Stimulated activated CD8-positive, alpha-beta memory T cell treated with anti-CD3 and anti-CD28 coated beads, Interleukin-4, amount 100 ng/mL, for 1 hour (primary cell): ENCODE measurements at places on chromosomes 13 and 19.

GRCh38 chr13:99862244-99862643 is 109.3 kb downstream of the ZIC5 start:
- DNase-seq, result no peak

DNA sequence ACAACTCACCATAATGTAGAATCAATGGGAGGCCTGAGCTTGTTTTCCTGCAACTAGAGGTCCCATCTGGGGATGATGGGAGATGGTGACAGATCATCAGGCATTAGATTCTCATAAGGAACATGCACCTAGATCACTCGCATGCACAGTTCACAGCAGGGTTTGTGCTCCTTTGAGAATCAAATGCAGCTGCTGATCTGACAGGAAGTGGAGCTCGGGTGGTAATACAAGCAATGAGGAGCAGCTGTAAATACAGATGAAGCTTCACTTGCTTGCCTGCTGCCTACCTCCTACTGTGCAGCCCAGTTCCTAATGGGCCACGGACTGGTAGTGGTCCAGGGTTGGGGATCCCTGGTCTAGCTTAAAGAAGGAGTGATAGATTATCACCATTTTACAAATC is 33.0 kb downstream of the KPNA3 start:
- DNase-seq, result no peak

- no peak for DNase-seq
Observed at GRCh38 chr13:112103961-112104880, 37.3 kb downstream of the SOX1 start.

DNA sequence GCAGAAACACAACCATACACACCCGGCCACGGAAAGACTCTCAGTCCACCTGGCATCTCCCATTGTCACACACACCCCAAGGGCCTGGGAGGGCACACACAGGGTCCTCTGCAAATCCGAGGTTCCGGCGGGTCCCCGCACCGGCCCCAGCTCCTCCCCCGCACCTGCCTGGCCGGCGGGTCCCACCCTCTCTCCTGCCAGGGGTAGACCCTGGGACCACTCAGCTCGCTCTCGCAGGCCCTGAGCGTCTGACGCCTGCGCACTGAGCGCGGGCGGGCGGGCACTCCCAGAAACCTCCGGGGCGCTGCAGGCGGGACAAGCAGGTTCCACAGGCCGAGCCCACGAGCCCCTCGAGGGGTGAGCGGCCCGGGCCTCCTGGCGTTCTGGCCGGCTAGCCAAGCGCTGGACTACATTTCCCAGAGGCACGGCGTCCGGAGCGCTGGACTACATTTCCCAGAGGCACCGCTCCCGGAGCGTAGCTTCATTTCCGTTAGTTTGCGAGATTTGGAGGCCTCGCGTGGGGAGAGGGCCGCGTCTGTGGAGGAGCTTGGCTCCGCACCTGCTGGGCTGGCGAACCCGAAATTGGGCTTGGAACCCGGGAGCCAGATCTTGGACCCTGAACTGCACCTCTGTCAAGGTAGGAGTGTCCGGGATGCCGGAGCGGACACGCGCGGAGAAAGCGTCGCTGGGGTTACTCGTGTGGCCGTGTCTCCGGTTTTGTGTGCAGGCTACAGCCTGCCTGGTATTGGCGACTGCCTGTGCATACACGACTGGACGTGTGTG is at the start of gene ZNF420:
Gene ZNF420 (plus strand): TSS at position 500 of the 783 bp plus-strand sequence. CDS start 10,686 bp downstream, outside the sequence.
- DNase-seq, result peak; percentile 67

DNA sequence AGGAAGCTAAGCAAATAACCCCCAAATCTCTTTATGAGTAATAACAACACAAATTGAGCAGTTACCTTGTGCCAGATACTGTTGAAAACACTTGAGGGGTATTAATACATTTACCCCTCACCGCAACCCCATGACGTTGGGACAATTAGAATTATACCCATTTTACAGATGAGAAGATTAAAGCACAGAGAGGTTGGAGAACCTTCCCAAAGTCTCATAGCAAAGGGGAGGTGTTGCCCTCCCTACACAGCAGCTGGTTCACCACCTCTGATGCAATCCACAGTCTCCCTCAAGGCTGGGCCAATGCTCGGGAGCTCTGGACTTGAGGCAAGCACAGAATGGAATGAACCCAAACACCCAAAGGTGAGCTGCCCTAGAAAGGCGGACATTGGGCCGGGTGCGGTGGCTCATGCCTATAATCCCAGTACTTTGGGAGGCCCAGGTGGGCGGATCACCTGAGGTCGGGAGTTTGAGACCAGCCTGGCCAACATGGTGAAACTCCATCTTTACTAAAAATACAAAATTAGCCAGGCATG is 3.9 kb upstream of the CCNE1 start:
- DNase-seq, result no peak

DNA sequence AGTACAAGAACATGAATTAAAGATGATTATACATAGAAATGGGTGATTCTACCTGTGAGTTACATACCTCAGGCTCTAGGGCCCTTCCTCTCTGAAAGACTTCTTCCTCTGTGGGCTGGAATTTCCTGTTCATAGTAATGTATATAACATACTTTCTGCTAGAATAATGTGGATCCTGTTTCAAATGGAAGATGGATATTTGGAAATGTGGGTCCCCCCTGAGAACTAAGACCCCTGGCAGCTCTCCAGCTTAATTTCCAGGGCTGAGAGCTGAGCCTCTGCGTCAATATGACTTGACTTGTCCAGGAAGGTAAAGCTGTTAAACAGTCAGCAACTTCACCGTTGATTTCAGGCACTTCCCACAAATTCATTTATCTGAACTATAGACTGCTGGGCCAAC is 296.3 kb downstream of the NALCN start:
- no peak for DNase-seq

DNA sequence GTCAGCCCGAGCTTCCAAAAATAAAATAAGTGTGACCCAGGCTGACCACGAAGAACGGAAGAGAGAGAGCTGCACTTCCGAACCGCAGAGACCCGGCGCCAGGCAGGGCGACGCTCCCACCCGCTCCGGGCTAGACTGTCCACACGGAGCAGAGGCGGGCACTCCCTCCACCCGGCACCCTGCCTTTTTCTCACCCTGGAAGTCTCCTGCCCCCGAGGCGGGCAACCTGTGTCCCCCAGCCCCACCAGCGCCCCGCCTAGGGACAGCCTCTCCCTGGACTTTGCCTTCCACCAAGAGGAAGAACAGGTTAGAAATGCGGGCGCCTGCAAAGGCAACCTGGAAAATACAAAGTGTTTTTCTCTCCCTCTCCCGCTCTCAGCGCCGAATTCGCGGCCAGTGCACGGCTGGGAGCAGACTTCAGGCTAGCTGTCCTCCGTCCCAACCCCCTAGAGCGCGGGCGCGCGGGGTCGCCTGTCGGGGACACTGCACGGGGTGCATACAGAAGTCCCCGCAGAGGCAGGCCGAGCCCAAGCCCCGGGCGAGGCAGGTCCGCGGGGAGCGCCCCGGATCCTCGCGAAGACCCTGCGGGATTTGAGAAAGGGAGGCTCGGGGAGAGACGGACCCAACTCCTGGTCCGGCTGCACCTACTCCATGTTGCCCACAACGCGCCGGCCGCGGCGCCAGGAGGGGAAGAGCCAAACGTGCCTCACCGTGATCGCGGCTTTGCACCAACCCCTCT is 845 bp downstream of the SPRY2 start:
- no peak for DNase-seq

- no peak for DNase-seq
Observed at GRCh38 chr13:99422586-99423220, 78.6 kb upstream of the TM9SF2 start.

GRCh38 chr13:47932950-47933923 is 67.8 kb downstream of the SUCLA2 start:
- no peak for DNase-seq

DNA sequence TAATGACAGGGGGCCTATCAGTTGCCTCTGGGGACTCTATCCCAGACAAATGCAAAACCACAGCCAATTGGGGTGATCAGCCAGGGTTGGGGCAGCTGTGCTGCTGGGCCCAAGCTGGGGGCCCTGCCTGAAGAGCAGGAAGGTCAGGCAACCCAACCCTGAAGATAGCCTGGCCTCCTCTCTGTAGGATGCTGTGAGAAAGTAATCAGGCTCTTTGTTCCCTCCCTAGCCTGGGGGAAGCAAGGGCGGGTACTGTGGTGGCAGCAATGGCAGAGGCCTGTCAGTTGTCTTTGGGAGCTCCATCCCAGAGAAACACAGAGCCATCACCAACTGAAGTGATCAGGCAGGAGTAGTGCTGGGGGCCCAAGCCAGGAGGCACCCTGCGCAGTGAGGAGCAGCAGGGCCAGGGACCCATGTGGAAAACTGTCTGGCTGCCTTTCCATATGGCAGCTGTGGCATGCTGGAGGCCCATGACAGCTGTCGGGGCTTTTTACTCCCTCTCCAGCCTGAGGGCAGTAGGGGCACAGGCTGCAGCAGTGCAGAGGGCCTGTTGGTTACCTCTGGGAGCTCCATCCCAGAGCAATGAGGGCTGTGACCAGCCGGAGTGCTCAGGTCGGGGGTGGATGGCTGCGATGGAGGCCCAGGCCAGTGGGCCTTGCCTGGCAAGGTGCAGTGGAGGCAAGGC is 73.6 kb upstream of the ATP12A start:
- DNase-seq, result no peak

DNA sequence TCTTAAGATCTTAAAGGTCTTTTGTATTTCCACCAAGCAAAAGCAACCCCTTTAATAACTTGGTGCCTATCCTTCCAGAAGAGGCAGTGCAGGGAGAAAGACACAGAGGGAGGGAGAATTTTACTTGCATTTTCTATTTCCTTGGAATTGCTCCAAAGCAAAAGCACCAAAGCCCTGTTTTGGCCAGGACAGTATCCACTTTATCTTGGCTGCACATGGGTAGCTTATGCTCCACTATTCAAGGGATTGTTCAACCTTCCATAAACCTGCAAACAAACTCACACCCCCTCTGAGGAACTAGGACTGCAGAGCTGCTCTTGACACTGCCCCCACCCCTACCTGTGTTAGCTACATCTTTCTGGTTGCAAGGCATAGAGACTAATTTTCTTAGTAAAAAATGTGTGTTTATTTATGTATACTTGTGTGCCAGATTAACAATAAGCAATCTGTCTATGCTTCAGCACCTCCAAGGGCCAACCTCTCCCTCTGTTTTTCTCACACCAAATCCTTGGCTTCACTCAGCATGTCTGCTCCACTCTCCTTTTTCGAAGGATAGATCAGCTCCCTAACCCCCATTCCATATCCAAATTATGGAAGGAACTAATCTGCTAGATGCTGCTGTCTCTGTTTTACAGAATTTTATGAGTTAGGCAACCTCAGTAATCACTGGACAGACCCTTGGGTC is 68.1 kb upstream of the KLF12 start:
- DNase-seq, result no peak

- DNase-seq, result no peak
Observed at GRCh38 chr13:41276824-41277223, 13.4 kb upstream of the MTRF1 start.

GRCh38 chr13:50677687-50678463 is 165.6 kb downstream of the DLEU7 start:
- no peak for DNase-seq

DNA sequence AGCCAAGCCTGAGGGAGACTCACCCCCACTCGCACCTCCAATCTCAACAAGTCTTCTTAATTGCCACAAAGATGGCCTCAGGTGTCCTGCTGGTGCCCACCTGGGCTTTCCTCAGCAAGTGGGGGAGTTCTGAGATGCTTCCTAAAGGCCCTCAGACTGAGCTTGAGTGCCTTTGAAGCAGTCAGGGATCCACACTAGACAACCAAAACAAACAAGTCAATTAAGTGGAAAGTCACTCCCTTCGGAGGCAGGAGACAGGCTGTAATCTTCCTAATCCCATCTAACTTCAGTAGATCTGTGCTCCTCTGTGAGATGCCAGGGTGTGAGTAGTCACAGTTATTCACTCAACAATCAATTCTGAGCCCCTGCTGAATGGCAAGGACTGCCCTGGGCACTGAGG is 68.3 kb upstream of the SERP2 start:
- DNase-seq, result no peak

DNA sequence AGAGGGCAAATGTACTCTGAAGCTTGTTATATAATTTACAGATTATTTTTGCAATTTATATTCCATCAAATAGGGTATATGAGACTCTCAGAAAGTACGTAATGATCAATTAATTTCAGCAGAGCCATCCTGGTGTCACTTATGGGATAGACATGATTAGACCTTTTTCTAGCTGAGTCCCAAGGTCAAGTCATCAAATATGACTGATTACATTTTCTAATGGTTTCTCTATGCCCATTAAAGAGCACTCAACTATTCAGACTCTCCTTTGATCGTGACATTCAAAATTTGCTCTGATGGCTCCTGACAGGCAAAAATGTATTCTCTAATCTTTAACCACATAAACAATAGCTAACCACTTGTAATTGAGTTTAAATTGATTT is 469.2 kb downstream of the COG6 start:
- DNase-seq, result no peak

DNA sequence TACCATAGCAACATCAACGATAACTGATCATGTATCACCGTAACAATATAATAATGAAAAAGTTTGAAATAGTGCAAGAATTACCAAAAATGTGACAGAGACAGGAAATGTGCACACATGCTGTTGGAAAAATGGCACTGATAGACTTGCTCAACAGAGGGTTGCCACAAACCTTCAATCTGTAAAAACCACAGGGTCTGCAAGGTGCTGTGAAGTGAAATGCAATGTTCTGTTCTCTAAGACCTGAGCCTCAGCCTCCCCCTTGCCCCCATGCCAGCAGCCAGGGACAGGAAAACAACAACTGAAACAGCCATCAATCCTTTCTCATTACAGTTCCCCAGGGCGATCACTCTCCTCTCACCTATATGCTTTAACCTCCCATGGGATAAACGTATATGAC is 88.4 kb downstream of the USP12 start:
- no peak for DNase-seq

GRCh38 chr13:112756967-112757758 is 67.3 kb downstream of the ATP11A start:
- no peak for DNase-seq

GRCh38 chr13:95527955-95528354 is 24.6 kb upstream of the CLDN10 start:
- no peak for DNase-seq

DNA sequence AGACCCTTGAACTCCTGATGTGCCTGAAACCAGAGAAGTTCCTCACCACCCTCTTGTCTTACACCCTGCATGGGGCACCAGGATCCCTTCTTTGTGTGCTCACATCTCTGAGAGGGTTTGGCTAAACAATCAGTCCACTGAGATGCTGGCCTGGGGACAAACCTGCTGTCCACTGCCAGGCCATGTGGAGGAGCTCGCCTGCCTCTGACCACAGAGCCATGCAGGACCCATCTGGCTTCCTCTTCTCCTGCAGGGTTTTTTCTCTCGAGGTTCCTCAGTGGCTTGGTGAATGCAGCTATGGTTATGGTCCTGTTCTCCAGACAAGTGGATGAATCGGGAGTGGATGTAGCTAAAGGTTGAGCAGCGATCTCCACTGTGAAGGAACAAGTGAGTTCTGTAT is 49.1 kb upstream of the MEDAG start:
- no peak for DNase-seq

GRCh38 chr19:21758296-21758695 is 9.1 kb downstream of the ZNF100 start:
- DNase-seq, result no peak
